ENCODE measurements at places on chromosomes 5 and 9. TPM values are rescaled to one million over a fixed set of nuclear protein-coding genes. Genes with fewer than 3 reads are reported as not detected.

DNA sequence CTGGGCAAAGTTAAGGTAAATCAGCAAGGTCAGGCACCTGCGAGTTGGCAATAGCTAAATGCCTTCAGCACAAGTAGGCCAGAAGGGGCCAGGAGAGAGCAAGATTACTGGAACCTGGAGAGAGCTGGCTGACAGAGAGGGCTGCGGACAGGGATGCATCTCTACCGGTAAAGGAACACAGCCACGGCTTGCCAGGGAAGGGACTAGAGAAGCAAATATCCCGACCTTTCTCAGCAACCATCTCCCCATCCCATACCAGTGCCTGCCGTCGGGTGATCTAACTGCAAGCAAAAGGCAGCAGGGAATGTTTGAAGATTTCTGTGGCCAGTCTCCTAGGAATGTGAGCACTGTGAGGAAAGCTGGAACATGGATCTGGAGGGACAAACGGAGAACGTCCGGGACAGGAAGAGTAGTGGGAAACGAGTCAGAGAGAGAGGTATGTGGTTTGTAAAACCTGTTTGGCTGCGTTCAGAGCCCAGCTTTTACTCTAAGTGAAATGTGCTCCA lies 15.9 kb upstream of the ABLIM3 start:
- DNase-seq, result no peak

DNA sequence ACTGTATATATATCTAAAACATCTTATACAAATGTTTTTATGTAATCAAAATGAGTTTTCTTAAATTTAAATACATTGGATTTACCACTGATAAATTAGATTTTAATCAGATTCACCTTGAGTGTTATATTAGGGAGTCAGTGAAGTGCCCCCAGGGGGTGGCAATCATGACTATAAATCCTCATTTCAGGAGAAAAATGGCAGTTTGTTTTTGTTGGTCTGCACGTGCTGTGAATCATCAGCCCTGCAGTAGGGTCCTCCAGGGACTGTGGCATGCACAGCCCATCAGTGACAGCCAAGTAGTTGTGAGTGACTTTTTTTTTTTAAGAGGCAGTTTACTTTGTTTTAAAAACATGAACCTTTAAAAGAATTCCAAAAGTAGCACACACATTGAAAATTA lies 65.2 kb downstream of the ZSWIM6 start:
- DNase-seq, result peak; percentile 19

DNA sequence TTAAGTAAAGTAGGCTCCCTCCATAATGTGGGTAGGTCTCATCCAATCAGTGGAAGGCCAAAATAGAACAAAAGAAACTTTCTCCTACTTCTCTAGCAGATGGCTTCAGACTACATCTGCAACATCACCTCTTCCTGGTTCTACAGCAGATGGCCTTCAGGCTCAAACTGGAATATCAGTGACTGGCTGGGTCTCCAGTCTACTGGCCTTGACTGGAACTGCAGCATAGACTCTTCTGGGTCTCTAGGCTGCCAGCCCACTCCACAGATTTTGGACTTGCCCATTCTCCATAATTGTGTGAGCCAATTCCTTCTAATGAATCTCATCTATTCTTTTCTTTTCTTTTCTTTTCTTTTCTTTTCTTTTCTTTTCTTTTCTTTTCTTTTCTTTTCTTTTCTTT lies 64.8 kb downstream of the ACER2 start:
- DNase-seq, result no peak

Gene PRUNE2
- total RNA-seq, result 9.3 TPM

GRCh38 chr9:68547417-68547816 lies 6.7 kb upstream of the TMEM252 start:
- DNase-seq, result no peak

DNA sequence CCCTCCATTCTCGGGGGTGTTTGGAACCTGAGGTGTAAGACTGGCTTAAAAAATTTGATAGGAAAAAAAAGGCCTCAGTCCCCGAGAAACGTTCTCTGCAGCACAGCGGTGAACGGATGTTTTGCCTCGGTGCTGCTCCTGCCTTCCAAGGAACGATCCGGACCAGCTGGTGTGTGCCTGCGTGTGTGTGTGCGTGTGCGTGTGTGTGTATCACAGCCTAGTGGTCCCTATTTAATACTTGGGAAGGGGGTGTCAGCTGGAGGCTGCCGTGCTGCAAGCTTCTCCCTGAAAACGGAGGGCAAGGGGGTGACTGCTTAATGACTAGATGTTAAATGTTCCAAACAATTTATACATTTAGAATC lies 76.9 kb downstream of the LHX2 start:
- DNase-seq, result no peak

Gene SLC35A4
- 59.8 TPM for total RNA-seq

Gene C7
- total RNA-seq, result not detected

DNA sequence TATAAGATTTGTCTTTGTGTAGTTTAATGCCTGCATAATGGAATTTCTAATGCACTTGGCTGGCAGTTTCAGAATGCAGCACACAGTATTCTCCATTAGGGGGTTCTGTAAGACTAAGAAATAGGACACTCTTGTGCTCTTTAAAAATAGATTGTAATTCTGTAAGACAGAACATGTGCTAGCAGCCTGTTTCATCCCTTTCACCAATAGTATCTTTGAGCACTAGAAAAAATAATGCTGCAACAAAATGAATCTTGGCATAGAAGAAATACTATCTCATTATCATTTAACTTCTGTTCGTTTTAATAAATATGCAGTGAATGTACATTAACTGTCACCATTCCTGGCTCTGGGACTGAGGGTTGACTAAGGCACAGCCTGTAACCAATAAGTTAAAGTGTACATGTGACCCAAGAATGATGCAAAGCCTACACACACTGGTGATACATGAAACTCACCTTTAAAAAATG lies 23.8 kb upstream of the ZNF622 start:
- peak; percentile 27 for DNase-seq

- DNase-seq, result peak; percentile 36
Measured at GRCh38 chr5:163509291-163509951, 4.0 kb downstream of the MAT2B start.

Measured in A172 (cell line).